Effector memory CD4-positive, alpha-beta T cell (primary cell): ENCODE measurements at places on chromosomes 5 and 9.

DNA sequence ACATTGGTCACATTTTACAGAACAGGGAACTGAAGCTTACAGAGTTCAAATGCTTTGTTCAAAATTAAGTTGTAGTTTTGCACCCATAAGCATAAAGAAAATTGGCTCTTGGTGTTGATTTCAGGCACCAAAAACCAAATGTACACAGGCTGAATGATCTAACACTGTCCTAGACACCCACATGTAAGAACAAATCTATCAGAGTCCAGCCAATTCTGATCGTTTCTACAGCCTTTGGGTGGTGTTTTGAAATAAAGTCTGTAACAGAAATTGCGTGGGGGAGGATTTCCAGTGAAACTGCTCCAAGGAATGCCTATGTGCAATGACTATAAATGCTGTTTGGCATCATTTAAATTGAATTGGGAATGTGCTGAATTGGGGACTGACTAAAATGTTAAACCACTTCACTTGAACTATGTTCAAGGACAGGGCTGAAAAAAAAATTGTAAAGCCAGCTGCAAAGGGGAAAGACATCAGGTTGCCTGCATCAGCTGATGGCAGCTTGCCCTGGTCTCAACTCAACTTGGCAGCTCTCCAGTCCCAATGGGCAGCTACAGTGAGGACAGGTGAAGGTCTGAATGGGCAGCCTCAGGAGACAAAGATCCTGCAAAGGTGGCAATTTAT, 92.2 kb upstream of the TRPC7 start:
- no peak for DNase-seq

GRCh38 chr5:115892021-115892420, 50.3 kb downstream of the AP3S1 start:
- DNase-seq: no peak

DNA sequence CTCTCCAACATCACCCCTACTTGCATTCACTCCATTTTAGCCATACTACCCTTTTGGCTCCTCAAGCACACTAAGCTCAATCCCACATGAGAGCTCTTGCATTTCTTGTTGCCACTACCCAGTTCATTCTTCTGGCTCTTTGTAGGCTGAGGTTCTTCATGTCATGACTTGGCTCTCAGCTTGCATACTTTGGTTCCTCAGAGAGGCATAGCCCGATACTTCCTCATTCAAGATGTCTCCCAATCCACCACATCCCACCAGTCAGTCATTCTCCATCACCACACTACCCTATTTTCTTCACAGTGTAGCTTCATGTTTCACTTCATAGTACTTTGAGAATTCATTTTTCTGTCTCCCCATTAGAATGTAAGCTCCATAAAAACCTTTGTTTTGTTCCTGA, 116.7 kb downstream of the NR6A1 start:
- DNase-seq: no peak

- DNase-seq: no peak
Measured at GRCh38 chr5:138974227-138975063, 99.3 kb upstream of the LRRTM2 start.

DNA sequence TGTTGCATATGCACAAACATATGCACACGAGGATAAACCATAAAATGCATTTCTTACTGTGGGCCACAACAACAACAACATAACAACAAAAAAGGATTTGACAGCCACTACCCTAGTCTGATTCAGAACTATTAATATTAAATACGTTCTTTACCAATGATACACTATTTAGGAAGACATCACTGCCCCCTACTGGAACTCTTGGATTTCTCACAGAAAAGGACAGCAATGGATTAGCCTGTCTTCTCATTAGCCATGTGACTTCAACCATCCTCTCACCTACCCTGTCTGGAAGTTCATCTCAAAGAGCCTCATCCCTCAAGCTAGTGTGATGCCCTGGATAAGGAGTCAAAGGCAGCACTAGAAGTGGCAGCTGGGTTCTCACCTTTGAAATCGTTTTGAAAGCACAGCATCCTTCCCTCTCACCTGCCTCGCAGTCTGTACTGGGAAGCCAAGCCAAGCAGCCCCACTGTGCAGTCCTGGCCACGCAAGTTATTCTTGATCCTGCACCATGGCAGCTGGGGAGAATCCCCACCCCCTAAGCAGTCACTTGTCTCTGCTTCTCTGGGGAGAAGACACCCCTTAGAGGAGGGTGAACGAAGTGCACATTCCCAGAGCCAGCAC, 64.6 kb downstream of the SH3TC2 start:
- DNase-seq: no peak

GRCh38 chr5:13695076-13695712, 249.3 kb downstream of the DNAH5 start:
- no peak for DNase-seq

- no peak for DNase-seq
Measured at GRCh38 chr5:169165052-169165451, 135.9 kb downstream of the SLIT3 start.

DNA sequence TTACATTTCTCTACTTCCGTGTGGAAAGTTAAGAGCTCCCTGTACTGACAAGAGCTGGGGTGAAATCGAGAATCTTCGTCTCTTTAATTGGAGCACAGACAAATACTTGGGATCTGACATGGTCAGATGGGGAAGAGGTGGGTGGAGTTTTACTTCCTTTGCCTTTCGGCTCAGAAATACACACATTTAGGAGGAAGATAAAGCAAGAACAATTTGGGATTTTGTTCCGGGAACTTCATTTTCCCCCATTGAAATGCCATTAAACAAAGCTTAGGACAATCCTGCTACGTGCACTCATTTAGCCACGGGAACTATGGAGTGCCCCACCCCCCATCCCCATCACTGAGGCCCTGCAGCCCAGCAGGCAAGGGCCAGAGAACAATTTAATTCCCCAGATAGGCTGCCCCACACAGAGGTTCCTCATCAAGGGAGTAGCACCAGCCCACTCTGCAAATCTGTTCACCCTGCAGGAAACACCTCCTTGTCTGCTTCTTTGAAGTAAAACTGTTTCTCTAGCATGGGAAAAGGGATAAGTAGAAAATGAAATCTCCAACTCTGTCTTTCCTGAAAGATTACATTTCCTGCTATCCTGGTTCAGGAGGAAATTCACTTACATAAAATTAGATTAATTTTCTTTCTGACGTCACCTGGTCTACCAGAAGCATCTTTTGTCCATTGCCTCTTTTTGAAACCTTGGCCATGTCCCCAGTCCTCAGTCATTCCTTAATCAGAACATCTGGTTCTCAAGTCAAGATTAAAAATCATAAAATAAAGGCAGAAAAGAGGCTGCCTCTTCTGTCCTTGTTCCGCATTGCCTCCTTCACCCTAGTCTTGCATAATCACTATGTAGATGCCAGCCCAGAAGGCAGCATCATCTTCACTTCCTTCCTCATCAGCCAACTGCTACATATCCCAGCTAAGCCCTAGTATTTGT, 206.4 kb downstream of the ENC1 start:
- DNase-seq: no peak

GRCh38 chr9:88256216-88256615, 117.9 kb upstream of the SPATA31C2 start:
- no peak for DNase-seq

- no peak for DNase-seq
Measured at GRCh38 chr5:172815631-172816030, 18.4 kb upstream of the ERGIC1 start.

DNA sequence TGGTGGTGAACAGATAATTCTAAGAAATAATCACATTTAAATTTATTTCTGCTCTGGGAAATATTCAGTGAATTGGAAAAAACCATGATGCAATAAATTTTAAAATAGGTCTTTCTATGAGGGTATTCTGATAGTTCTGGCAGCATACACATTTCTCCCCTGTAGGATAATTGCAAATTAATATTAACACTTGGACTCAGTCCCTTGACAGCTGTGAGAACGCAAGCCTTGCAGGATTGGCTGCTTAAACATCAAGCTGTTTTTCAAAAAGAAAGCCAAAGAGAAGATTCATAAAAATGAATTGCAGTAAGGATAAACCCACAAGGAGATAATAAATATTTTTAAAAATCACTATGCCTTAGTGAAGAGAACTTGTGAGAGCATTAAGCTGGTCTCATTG, 180.0 kb downstream of the MTRR start:
- DNase-seq: no peak

- DNase-seq: no peak
Measured at GRCh38 chr9:98559561-98559960, 149.2 kb downstream of the GABBR2 start.

DNA sequence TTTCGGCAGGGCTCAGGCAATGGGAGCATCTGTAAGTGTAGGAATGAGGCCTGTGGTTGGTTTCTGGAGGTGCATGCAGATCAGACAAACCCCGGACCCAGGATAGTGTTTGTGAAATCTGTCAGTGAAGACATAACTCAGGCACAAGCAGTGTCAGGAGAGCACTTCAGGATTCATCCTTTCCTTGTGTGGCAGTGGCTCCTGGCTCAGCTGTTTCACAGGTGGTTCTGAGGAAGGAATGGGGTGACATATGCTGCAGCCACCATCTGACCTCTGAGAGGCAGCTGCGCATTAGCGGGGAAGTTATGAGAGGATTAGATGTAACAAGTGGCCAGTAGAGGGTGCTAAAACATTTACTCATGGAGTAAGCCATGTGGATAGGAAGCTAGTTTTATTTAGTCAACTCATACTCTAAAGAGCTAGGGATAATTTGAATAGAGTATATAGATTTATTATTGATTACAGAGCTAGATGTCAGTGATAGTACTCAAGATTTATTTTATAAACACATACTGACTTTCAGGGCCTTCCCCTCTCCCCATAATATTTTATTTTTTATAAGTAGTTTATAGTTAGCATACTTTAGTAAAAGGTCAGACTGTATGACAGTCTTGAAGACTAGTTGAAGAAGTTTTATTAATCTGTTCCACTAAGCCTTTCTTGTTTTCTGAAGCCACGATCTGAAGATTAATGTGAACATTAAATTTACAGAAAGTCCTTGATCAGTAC, 28.4 kb downstream of the NNT start:
- no peak for DNase-seq

- DNase-seq: no peak
Measured at GRCh38 chr5:118450554-118451332, 537.6 kb downstream of the DTWD2 start.

DNA sequence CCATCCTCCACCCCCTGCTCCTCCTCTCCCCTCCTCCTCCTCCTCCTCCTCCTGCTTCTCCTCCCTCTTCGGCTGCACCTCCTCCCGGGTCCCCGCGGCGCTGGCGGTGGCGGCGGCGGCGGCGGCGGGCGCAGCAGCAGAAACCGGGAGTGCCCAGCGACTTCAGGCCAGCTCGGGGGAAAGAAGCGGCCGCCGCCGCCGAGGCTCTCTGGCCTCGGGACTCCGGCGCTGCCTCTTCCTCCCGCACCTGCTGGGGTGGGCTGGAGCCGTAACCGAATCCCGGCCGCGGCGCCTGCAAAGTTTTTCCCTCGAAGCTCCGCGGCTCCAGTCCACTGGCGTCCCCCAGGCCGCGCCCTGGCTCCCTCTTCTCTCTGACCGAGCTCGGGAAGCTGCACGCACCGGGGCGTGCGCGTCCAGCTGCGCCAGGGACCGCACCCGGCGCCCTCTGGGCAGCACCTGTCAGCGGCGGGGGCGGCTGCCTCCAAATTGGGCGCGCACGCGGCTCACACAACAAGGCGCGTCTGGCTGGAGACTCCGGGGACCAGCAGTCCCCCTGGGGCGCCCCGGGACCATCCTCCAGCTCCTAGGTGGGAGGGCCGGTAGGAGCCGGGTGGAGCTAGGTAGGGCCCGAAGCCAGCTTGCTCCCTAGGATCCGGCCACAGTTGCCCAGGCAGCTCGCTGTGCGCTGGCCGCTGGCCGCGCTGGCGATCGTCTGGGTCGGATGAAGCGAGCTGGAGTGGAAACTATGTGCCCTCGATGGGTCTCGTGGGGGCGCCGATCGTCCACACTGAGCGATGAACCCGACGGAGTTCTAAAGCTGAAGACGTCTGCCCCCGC, at the start of gene MCTP1:
MCTP1 (minus strand) TSS at position 523 of the 837 bp plus-strand sequence.
- DNase-seq: no peak

- no peak for DNase-seq
Measured at GRCh38 chr9:72149231-72149975, at the start of gene GDA. TSS of gene GDA (plus strand) at chr9:72149440. CDS start at chr9:72149560, 120 bp downstream.

DNA sequence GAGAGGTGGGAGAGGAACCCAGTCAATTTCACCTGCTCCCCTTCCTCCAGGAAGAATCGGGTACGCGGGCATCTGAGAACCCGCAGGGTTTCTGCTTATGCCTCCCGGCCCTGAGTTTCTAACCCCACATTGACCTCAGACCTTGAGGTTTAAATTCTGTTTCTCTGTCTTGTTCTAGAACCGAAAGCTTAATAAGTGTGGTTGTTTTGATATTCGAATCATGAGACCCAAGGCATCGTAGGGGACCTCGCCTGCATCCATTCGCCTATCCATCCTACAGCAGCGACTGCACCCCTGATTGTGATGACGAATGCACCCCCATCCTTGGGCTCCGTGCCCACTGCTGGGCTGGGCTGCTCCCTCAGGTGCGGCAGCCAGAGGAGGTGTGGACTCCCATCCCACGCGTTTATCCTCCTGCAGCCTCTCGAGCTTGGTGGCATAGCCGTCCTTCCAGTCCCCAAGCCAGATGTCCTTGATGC, 80.8 kb upstream of the IER5L start:
- DNase-seq: no peak

DNA sequence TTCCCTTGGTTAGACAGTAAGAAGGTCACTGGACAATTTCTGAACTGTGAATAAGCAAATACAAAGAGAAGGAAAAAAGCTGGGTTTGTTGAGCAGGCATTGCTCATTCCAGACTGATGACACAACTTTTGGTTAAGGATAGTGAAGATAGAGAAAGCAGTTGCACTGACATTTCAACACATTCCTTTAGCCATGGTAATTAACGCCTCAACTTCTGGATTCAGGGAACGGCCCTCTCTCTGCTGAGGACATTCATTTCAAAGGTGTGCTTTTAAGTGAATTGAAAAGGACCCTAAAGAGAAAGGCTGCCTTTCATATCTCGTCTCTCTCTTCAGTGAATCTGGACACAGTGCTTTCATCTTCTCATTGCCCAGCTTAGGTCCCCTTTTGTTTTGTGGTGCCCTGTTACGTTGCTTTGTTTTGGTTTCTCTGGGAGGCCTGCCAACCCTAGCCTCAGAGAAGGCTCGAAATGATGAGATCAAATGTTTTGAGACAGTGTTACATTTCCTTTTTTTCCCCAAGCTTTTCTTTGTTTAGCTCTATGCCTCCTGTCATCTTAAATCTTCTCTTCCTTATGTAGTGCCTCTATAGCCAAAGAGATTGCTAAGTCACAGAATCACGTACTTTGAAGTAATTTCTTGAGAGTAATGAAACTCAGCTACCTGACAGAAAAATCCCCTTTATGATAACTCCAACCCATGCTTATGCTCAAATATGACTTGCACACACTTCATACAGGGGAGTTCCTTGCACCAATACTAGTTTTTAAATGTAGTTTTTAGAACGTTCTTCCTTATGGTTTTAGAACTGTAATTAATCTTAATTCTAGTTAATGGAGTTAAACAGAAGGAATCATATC, 94.4 kb upstream of the IFNE start:
- no peak for DNase-seq
